Fibroblast of skin of scalp (primary cell): ENCODE measurements at places on chromosomes 1 and 21.

DNA sequence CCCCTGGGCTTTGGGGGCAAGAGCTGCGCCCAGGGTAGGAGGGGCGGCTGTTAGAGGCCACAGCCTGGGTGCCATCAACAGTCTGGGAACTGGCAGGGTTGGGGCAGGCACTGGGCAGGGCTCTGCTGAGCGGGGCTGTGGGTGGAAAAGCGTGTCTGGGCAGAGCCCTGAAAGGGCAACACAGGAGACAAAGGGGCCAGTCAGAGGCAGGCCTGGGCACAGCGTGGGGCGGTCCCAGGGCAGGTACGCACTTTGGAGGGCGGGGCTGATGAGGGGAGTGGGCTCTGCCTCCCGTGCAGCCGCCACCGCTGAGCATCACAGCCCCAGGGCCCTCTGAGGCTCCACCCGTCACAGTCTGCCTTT lies 13.9 kb downstream of the CELSR2 start:
- no peak for DNase-seq

GRCh38 chr1:60922304-60922703 lies 160.1 kb upstream of the NFIA start:
- DNase-seq: no peak

DNA sequence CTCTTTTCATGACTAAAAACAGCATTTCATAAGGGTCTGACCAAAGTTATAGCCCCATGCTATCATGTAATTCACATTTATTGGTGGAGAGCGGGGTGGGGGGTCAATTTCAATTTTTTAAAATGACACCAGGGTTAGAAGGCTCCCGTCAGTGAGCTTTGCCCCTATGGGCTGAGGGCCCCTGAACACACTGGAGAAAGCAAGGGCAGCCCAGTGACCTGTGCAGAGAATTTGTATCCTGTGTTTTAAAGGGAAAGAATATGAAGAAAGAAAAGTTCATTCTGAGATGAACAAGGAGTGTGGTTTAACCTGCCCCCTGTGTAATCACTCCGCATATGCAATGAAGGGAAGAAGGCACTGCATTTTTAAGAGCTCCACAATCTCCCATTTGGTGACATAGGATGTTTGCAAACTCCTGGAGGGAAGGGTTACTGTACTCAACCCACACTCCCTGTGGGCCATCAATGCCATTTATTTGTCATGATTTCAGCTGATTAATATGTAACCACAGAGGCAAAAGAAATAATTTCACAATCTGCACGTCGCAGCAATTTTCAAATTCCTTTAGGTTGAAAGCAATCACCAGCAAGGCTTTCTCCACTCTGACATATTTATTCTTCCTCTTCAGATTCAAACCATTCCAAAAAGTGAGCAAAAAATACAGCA lies 95.6 kb downstream of the ZNF281 start:
- DNase-seq: peak; percentile 95

- no peak for DNase-seq
Measured at GRCh38 chr1:92399076-92399475, 87.6 kb downstream of the GFI1 start.

GRCh38 chr1:241022366-241022765 lies 334.6 kb downstream of the RGS7 start:
- DNase-seq: no peak
